Ovary (tissue), 10 donors: ENCODE measurements at places on chromosomes 6 and 20.

DNA sequence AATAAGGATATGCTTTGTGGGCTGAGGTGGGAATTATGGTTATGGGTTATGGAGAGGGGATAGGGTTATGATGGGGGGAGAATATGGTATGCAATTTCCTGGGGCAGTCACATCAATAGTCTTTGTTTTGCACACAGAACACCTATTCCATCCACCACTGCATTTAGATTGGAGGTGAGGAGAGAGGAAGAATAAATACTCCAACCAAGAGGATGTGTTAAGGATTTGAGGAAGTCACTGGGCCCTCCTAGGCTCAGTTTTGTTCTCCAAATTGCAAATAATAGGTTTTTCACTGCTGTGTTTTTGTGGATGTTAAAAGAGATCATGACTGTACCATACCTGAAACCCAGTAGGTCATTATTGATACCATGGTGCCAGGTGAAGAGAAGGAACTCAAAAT, 29.5 kb upstream of the SIRPG start:
- DNase-seq = no peak

- DNase-seq = no peak
These were observed 94.8 kb upstream of the CNKSR3 start for GRCh38 chr6:154605178-154605881.

- DNase-seq = no peak
These were observed 45.3 kb downstream of the DACT2 start for GRCh38 chr6:168274037-168274952.

- no peak for DNase-seq
These were observed 53.5 kb upstream of the GCLC start for GRCh38 chr6:53598265-53598907.

DNA sequence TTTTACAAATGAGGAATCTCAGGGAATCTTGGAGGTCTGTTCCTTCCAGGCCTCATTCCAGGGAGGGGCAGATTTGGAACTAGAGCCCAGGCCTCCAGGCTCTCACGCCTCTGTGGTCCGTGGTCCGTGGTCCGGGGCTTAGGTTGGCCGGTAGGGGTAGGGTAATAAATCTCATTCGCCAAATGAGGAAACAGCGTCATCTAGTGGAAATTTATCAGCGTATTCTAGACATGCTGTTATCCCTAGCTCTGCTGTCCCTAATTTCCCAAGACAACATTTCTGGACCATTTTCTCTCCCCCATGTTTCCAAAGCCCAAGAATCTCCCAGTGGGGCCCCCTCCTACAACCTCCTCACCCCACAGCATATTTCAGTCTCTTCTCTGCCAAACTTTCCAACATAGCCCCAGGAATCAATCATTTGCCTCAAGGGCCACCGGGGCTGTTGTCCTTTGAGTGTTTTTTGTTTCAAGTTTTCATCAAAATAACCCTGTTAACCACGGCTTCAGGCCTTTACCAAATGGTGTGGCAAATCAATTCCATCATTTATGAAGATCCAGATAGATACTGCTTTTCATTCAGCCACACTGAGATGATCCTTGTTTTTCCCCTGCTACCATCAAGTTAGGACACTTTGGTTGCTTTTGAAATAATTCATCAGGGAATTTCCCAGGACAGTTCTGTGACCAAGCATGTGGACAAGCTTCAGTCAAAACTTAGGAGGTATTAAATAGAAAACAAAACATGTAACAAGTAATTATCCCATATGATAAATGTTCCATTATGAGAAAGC, 126.8 kb downstream of the ALDH8A1 start:
- peak; percentile 58 for DNase-seq

GRCh38 chr6:78947962-78948361, 80.6 kb downstream of the IRAK1BP1 start:
- no peak for DNase-seq

GRCh38 chr6:109801794-109802193, 110.7 kb downstream of the FIG4 start:
- DNase-seq = no peak
